ENCODE measurements at places on chromosomes 7 and 10. TPM values are rescaled to one million over a fixed set of nuclear protein-coding genes. Genes with fewer than 3 reads are reported as not detected.

ADCY1 gene
- total RNA-seq: 2.9 TPM

ABCB4 gene
- total RNA-seq: 1.2 TPM

PLAC9 gene
- total RNA-seq: 11.4 TPM

- DNase-seq: no peak
- no peak overlapping the region for H3K4me3 ChIP-seq
- H3K27ac ChIP-seq: no peak overlapping the region
- peaks cover 4% of the 10 kb centered on the region for H3K4me1 ChIP-seq
- H3K27me3 ChIP-seq: no peaks in the 10 kb centered on the region
Observed at GRCh38 chr7:29495653-29496052, 68.0 kb upstream of the PRR15 start.

GRCh38 chr10:18140149-18140956 is at the start of gene CACNB2:
TSS of gene CACNB2 (plus strand) at chr10:18140424.
- H3K27me3 ChIP-seq: peaks cover 39% of the 10 kb centered on the region
- no peak within 1 kb of the TSS for H3K27ac ChIP-seq
- peak; percentile 70 for DNase-seq
- H3K4me3 ChIP-seq: peak within 1 kb of the TSS; percentile 76

DNA sequence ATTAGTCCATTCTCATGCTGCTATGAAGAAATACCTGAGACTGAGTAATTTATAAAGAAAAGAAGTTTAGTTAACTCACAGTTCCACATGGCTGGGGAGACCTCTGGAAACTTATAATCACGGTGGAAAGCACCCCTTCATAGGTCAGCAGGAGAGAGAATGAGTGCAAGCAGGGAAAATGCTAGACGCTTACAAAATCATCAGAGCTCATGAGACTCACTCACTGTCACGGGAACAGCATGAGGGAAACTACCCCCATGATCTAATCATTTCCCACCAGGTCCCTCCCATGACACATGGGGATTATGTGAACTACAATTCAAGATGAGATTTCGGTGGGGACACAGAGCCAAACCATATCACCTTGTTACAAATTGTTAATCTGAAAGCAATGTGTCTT is 15.8 kb downstream of the TAS2R39 start:
- no peaks in the 10 kb centered on the region for H3K27me3 ChIP-seq
- no peak overlapping the region for H3K4me3 ChIP-seq
- no peaks in the 10 kb centered on the region for H3K36me3 ChIP-seq
- H3K4me1 ChIP-seq: no peaks in the 10 kb centered on the region

- H3K27ac ChIP-seq: no peak overlapping the region
- no peaks in the 10 kb centered on the region for H3K27me3 ChIP-seq
- no peaks in the 10 kb centered on the region for H3K4me1 ChIP-seq
- no peak overlapping the region for H3K4me3 ChIP-seq
- no peak for DNase-seq
Observed at GRCh38 chr10:119602241-119603095, 5.7 kb upstream of the TIAL1 start.

DNA sequence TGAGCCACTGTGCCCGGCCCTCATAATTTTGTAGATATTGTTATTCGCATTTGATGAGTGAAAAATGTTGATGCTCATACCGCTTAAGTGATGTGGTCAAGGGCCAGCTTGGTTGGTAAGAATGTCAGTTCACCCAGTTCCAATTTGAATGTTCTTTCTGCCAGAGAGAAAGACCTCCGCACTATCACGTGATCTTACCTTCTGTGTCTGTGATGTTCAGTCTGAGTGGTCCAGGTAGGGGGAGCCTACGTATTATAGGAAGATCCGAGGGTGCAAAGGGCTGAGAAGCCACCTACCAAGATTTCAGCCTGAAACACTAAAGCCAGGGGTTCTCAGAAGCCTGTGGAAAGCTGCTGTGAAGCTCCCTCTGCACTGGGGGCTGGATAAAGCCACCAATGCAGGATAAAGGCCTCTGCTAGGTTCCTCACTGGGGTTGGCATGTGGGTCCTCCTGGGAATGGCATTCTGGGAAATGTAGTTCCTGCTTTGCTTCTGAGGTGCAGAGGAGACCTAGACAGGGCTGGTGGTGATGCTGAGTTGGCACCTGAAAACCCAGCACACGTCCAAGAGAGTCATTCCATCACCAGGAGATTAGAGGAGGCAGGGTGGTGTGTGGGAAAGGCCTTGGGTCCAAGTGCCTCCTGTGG is 64.7 kb upstream of the AOAH start:
- H3K4me3 ChIP-seq: no peak overlapping the region
- DNase-seq: no peak
- no peaks in the 10 kb centered on the region for H3K4me1 ChIP-seq
- H3K27me3 ChIP-seq: no peaks in the 10 kb centered on the region
- H3K36me3 ChIP-seq: no peaks in the 10 kb centered on the region

DNA sequence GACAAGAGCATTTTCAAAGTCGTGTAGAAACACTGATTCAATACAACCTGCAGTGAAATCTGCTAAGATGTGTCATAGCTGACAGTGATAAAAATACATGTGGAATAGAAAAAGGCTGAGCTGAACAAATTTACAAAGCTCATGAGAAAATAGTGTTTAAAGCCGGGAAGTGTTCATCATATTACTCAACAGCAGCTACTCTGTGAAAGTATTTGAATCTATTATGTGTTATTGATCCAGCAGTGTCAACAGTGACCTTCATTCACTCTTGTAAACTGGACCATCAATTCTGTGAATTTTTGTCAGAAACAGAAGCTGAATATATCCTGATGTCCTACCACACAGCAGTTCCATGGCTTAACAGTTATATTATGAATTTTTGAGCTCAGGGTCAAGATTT is 11.6 kb downstream of the DYDC1 start:
- H3K4me3 ChIP-seq: no peak overlapping the region
- no peak overlapping the region for H3K27ac ChIP-seq
- H3K27me3 ChIP-seq: no peaks in the 10 kb centered on the region
- DNase-seq: no peak

DNA sequence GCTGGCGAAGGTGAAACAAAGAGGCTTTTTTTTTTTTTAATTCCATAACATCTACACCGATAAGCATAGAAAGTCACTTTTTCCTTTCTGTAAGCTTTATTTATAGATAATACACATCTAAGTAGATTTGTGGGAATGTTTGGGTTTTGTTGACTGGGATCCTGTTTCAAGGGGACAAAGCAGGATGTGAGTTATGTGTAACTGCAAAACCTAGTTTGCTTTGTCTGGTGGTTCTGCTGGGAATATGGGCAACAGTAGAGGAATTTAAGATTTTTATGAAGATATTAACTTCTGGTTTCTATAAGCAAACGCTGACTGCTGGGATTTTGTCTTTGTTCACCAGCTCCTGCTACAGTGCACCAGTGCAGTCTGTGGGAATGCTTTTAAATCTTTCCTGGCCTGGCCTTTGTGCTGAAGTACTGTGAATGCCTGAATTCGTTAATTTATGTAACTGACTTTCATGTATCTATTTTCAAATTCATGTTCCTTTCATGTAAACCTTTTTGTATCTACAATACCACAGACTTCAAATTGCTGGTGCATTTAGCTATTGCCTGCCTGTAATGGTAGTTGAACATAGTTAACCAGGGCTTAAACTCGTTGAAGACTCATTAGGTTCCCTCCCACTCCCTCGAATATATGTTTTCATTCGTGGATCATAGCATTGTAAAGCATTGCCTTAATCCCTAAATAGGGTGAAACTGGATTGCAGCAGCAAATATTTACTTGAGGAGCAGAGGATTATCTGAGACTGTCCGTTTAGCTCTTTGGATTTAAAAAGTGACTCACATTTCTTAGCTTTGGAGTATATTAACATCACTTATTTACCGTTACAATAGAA is 1.5 kb downstream of the KLHL7 start:
- H3K36me3 ChIP-seq: no peaks in the 10 kb centered on the region
- DNase-seq: peak; percentile 16
- peak overlapping the region; percentile 96 for H3K27ac ChIP-seq
- H3K4me1 ChIP-seq: peaks cover 3% of the 10 kb centered on the region

GRCh38 chr10:22183771-22184461 is 33.9 kb downstream of the EBLN1 start:
- DNase-seq: peak; percentile 10
- H3K27me3 ChIP-seq: peaks cover 5% of the 10 kb centered on the region
- peaks cover 4% of the 10 kb centered on the region for H3K4me1 ChIP-seq
- H3K36me3 ChIP-seq: no peaks in the 10 kb centered on the region

DNA sequence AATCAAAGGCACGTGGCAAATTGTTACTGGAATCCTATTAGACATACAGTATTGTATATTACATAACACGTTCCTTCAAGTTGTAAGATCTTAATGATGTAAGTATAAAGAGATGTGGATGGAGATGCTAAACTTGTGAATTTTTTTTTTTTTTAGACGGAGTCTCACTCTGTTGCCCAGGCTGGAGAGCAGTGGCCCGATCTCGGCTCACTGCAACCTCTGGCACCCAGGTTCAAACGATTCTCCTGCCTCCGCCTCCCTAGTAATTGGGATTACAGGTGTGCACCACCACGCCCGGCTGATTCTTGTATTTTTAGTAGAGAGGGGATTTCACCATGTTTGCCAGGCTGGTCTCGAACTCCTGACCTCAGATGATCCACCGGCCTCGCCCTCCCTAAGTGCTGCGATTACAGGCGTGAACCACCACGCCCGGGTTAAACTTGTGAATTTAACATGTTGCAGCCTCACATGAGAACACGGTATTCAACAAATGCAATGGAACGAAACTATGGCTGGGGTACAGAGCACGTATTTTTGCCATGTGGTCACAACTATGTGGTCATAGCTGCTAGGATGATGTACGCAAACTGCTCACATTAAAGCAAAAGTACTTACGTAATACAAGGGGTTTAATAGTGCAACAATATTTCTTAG is 818 bp upstream of the SUPV3L1 start:
- no peaks in the 10 kb centered on the region for H3K36me3 ChIP-seq
- H3K27ac ChIP-seq: peak overlapping the region; percentile 91
- peaks cover 9% of the 10 kb centered on the region for H3K4me1 ChIP-seq
- no peaks in the 10 kb centered on the region for H3K27me3 ChIP-seq
- H3K4me3 ChIP-seq: peak overlapping the region; percentile 2

GRCh38 chr10:79247373-79248137 is 99.7 kb upstream of the PPIF start:
- peaks cover 9% of the 10 kb centered on the region for H3K4me1 ChIP-seq
- DNase-seq: no peak
- no peak overlapping the region for H3K27ac ChIP-seq
- no peak overlapping the region for H3K4me3 ChIP-seq
- H3K27me3 ChIP-seq: no peaks in the 10 kb centered on the region

DNA sequence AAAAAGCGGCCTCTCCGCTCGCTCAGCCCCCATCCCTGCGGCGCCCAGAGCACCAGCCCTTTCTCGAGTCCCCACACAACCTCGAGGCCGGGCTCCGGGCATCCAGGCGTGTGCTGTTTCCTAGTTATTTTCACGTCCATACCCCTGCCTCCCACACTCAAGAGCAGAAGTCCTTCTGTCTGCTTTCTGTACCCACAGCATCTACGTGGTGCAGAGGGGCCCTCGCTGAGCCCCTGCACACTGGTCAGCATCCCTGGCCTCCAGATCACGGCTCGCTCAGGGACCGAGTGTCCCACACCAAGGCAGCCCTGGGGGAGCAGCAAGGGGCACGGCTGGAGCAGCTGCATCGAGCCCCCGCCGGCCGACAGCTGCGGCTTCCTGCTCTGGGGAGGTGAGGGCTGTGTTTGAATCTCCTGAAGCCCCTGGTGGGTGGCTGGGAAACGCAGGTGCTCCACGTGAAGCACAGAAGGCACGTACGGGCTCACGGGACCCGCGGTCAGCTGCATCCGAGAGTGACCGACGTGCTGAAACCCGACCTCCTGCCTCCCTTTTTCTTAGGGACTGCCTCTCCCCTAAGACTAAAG is 333.1 kb downstream of the DNAJB6 start:
- DNase-seq: no peak
- H3K4me1 ChIP-seq: no peaks in the 10 kb centered on the region
- H3K4me3 ChIP-seq: no peak overlapping the region

DNA sequence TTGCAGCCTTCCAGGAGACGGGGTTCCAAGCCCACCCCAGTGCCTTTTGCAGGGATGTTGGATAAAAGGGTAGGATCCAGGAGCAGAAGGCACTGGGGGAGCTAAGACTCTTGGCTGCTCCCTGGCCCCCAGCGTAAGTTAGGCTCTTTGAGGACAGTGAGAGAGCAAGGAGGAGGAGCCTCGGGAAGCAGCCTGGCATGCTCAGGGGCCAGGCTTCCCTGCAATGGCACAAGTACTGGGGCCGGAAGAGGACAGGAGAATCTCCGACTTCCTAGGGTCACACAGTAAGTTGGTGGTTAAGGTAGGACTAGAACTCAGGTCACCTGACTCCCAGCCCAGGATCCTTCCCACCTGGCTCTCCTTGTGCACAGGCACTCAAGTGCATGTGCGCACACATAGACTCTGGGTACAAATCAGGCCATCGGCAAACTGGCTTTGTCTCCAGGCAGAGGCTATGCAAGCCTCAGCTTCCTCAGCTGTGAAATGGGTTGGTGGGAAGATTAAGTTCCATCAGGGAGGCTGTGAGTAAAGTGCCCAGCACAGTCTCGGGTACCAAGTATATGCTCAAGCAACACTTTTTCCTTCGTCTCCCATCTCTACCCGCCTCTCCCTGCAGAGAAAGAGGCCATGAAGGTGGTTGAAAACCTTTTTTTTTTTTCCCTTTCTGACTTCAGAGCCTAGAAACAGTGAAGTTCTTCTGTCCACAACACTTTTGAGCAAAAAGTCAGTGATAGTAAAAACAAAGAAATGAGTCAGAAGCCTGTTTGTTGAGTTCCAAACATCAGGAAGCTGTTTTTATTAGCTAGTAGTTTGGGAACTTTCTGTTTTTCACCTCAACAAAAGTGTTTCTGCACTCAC is 79.1 kb downstream of the NEURL1 start:
- H3K4me3 ChIP-seq: no peak overlapping the region
- H3K36me3 ChIP-seq: no peaks in the 10 kb centered on the region
- H3K27ac ChIP-seq: no peak overlapping the region
- no peaks in the 10 kb centered on the region for H3K27me3 ChIP-seq

DNA sequence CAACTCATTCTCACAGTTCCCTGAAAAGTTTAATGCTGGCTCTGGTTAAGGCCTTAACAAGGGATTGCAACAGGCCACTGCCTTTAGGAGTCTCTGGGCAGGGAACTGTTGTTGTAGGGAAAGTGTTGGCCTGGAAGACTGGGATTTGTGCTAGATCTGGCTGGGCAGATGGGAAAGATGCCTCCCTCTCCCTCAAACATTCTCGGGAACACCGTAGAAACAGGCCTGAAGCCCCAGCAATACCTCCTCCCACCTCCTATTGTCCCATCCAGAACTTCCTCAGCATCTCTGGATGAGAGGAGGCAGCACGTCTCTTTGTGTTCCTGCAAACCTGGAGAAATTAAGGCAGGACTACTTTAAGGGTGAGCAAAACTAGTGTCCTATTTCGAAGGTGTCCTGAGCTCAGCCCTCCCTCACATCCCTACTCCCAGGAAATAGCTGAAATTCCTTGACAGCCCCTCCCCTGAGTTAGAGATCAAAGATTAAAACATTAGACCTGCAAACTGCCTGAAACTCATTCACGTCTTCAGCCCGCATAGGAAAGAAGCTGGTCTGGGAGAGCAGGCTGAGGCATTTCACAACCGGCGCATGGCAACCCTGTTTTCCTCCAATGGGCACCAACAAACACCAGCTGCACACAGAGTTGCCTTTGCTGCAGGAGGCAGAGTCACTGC is 10.9 kb upstream of the MAP3K8 start:
- peak overlapping the region; percentile 84 for H3K27ac ChIP-seq
- H3K4me1 ChIP-seq: peaks cover 20% of the 10 kb centered on the region
- H3K4me3 ChIP-seq: no peak overlapping the region
- DNase-seq: peak; percentile 83
